SJSA1 (cell line): ENCODE measurements at places on chromosomes 6 and 20.

- no peak for DNase-seq
Observed at GRCh38 chr20:1734269-1734858, 76.8 kb upstream of the SIRPG start.

DNA sequence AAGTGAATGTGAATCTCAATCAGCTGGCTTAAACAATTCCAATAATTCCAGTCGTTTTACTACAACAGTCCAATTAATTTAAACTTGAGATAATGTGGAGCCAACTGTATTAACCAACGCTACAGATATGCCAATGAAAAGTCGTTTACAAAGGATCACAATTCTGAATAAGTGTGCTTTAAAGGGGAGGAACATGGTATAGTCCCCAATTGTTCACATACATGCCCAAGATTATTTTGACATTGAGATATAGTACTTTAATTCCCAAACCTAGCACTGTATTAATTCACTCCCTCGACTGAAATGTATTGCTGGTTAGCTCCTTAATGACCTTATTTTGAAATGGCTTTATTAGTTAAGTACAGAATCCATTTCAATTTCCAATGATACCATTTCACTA lies 2.5 kb downstream of the AKIRIN2 start:
- DNase-seq, result no peak

- DNase-seq, result no peak
Observed at GRCh38 chr6:13425943-13426931, 61.2 kb downstream of the GFOD1 start.

- peak; percentile 73 for DNase-seq
Observed at GRCh38 chr6:45423824-45424450, 46.2 kb upstream of the SUPT3H start.

GRCh38 chr6:98041921-98042320 lies 758.9 kb upstream of the MMS22L start:
- no peak for DNase-seq

GRCh38 chr6:43738267-43738676 lies 31.7 kb upstream of the VEGFA start:
- no peak for DNase-seq
